ENCODE measurements at places on chromosomes 3 and 15.
A peak's percentile ranks its signal among the peaks of the same experiment; 100 is the strongest.

DNA sequence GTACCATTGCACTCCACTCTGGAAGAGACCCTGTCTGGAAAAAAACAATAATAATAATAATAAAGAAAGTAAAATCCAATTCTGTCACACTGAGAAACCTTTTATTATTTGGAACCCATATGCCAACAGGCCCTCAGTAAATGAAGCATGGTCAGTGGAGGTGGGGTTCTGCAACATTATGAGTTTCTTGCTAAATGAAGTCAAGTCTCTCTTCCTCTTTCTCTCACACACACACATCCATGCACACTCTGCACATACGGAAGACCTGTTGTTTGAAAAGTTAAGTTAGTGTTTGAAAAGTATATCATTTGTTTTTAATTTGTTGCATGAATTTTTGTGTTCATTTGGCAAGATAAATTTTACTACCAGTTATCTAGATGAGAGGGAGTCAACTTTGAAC lies 27.8 kb downstream of the GAP43 start:
- DNase-seq, result no peak

GRCh38 chr3:84442533-84442932 lies 516.3 kb upstream of the CADM2 start:
- DNase-seq, result no peak

DNA sequence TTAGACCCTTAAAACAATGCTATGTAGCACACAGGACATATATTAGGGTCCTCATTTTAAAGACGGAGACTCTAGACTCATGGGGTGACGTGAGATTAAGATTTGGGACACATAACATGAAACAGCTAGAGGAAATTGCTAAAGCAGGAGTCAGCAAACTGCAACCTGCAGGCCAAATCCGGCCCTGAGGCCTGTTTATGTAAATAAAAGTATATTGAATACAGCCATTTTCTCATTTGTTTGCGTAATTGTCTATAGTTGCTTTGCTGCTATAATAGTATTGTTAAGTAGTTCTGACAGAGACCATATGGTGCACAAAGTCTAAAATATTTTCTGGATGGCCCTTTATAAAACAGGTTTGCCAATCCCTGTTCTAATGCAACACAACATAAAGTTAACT lies 115.5 kb downstream of the TMCO5A start:
- DNase-seq, result peak; percentile 79

- no peak for DNase-seq
Measured at GRCh38 chr3:74282202-74282601, 332.3 kb downstream of the CNTN3 start.

- DNase-seq, result no peak
Measured at GRCh38 chr15:96687388-96688107, 357.0 kb downstream of the NR2F2 start.

GRCh38 chr3:89335693-89336092 lies 228.3 kb downstream of the EPHA3 start:
- DNase-seq, result no peak

DNA sequence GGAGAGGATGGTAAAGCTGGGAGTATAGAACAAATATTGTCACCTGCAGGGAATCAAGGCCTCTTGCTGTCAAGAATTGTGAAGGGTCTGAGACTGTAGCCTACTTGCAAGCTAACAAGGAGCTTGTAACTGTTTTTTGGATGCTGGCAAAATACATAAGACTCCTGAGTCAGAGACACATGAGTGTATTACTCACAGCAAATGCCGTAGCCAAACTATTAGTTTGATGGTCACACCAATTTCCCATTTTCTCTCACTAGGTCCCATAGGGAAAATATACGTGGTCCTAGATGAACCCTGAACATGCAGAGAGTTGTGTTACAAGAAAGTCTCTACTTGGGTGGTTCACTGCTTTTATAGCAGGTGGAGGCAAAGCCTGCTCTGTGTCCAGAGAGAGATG lies 44.7 kb upstream of the LIPC start:
- DNase-seq, result peak; percentile 83

DNA sequence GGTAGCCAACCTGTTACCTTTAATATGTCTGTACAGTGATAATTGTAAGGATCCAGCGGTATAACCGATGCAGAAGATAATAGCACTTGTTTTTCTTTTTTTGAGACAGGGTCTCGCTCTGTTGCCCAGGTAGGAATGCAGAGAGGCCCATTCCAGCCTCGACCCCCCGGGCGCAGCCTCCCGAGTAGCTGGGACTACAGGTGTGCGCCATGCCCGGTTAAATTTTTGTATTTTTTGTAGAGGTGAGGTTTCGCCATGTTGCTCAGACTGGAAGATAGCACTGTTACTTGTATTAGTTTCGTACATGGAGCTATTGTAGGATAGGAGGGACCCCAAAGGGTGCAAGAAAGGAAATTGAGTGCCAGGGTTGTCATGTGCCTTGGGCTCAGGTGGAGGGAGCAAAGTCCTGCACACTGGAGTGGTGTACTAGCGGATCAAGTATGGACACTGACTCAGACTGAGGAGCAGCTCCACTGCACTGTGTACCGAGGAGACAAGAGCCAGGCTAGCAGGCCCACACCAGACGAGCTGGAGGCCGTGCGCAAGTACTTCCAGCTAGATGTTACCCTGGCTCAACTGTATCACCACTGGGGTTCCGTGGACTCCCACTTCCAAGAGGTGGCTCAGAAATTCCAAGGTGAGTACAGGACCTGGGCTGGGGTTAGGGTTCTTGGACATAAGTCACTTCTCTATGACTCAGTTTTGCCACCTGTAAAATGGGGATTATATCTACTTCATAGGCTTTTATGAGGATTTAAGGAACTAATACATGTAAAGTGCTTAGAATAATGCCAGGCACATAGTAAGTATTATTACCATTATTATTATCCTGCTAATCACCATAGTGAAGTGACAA lies 1.0 kb downstream of the OGG1 start:
- no peak for DNase-seq

GRCh38 chr3:33096093-33096868 lies 665 bp downstream of the GLB1 start:
- DNase-seq, result peak; percentile 46

- no peak for DNase-seq
Measured at GRCh38 chr3:114176487-114176886, 2.4 kb downstream of the DRD3 start.

DNA sequence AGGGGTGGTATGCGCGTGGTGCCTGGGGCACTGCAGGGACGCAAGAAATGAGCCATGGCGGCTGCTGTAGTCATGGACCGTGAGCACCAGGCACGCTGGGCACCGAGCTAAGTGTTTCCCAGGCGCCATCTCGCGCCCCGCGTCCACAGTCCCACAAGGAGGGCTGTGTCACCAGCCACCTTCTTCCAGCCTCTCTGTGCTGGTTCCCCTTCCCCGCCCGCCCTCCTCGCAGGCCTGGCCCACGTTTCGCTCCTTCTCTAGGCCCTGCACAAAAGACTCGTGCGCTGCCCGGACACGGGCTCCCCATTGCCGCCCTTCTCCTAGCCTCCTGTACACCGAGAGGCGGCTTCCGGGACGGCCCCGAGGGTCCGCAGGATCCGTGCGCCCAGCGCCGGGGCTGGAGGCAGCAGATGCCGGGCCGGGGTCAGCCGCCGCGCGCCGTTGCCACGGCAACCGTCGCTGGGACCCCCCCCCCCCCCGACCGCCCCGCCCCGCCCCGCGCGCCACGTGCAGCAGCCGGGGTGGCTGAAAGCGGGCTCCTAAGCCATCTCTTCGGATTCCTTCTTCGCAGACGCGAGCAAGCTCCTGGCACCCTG lies 113.4 kb downstream of the SRGAP3 start:
- no peak for DNase-seq

- DNase-seq, result no peak
Measured at GRCh38 chr15:62832231-62832630, 210.3 kb upstream of the TPM1 start.

- peak; percentile 66 for DNase-seq
Measured at GRCh38 chr3:177463863-177464262, 266.6 kb upstream of the TBL1XR1 start.

DNA sequence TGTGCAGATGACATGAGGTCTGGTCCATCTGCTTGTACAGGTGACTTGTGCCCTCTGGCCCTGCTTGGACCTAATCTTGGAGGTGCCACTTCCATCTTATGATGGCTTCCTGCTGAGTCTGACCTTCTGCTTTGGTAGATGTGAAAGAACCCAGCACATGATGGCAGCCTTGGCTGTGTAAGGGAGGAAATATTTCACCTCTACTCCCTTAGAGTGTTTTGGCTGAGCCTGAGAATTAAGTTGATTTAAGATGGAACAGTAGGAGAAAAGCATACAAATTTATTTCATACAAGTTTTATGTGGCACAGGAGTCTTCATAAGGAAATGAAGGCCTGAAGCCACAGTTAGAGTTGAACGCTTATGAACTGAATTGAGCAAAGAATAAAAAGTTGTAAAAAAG lies 27.6 kb upstream of the CDCP1 start:
- no peak for DNase-seq

GRCh38 chr15:87348746-87349145 lies 907.8 kb downstream of the NTRK3 start:
- peak; percentile 35 for DNase-seq

GRCh38 chr3:112519424-112520001 lies 20.2 kb upstream of the BTLA start:
- DNase-seq, result peak; percentile 90

- no peak for DNase-seq
Measured at GRCh38 chr15:42782716-42783115, 45.8 kb upstream of the CDAN1 start.

- DNase-seq, result peak; percentile 98
Measured at GRCh38 chr15:32682569-32682968, 35.2 kb upstream of the GREM1 start.

DNA sequence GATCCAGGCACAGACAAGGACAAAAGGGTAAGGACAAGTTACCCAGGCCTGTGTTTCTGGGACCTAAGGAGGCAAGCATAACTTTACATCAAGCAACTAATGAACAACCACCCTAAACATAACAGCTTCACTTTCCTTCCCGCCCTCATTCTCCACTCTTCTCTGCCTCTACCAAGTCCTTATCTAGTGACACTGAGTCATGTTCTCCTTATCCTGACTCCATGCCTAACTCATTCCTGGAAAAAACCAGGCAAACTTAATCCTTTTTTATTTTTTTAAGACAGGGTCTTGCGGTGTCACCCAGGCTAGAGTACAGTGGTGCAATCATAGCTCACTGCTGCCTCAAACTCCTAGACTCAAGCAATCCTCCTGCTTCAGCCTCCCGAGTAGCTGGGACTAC lies 44.5 kb downstream of the TMEM44 start:
- peak; percentile 93 for DNase-seq

DNA sequence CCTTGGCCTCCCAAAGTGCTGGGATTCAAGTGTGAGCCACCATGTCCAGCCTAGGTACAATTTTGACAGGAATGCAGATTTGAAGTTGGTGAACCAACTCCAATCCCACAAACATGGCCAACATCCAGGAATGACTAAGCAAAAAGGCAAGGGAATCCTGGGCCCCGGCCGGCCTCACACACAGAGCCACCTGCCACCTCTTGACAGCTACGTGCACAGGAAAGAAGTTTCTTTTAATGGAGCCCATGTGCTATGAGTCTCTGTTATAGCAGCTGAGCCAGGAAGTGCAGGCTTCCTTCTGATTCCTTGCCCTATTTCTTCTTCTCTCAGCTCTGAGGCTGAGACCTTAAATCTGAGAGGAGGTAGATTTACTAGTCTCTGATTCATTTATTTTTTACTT lies 8.8 kb downstream of the TMEM40 start:
- DNase-seq, result peak; percentile 84

- DNase-seq, result no peak
Measured at GRCh38 chr15:100330221-100330620, 11.6 kb downstream of the ADAMTS17 start.

DNA sequence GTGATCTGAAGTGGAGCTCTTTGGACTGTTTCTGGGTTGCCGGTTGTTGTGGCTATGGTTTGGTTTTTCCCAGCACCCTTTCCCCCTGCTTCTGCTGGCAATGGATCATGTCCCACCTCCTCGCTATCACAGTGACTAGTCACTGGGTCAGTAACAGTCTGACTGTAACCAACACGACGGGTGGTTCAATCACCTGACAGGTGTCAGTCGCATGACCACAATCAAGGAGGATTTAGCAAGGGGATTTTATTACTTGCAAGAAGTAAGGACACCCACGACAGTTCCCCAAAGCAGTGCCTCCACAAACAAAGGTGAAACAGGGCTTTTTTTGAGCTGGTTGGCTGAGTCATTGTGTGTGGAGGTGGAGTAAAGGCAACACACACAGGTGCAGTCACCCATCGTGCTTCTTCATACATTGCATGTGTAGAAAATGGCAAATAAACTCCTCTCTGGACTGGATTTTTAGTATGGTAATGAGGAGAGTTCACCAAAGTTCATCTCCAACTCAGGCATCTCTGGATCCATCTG lies 58.8 kb upstream of the FAM3D start:
- DNase-seq, result no peak

GRCh38 chr3:124786511-124787241 lies 56.4 kb downstream of the UMPS start:
- peak; percentile 58 for DNase-seq

- DNase-seq, result no peak
Measured at GRCh38 chr3:173614522-173614921, 217.0 kb downstream of the NLGN1 start.

- peak; percentile 18 for DNase-seq
Measured at GRCh38 chr15:82942691-82943090, 9.8 kb downstream of the HOMER2 start.

- no peak for DNase-seq
Measured at GRCh38 chr3:106161246-106161645, 292.4 kb upstream of the CBLB start.

- DNase-seq, result peak; percentile 80
Measured at GRCh38 chr3:109806929-109807328, 469.6 kb upstream of the DPPA4 start.

DNA sequence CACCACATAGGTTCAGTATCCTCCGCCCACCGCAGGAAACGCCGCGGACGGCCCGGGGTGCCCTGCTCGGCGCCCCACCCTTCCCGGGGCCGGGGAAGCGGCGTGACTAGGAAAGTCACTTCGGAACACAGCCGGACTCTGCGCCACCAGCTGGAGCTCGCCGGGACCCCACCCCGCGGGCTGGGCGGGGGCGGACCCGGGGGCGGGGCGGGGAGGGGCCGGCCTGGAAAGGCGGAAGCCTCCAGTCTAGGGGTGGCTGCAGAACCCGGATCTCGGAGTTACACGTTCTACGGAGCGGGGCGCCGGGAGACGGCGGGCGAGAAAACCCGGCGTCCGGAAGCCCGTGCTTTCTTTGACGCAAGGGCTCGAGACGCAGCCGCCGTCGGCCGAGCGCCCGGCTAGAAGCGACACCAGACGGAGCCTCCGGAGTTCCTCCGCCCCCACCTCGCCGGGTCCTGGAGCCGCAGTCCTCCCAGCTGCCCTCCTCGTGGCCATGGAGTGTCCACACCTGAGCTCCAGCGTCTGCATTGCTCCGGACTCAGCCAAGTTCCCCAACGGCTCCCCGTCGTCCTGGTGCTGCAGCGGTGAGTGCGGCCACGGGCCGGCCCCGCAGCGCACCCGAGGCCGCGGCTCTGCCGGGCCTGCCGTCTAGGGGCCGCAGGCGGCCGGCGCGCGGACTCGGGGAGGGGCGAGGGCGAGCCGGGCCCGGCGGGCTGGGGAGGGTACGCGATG lies at the start of gene USP3:
USP3 (plus strand) TSS at position 347 of the 732 bp plus-strand sequence; CDS start at position 494, 147 bp downstream.
- peak; percentile 98 for DNase-seq

GRCh38 chr3:70308760-70309159 lies 3.7 kb downstream of the MDFIC2 start:
- peak; percentile 17 for DNase-seq

- DNase-seq, result no peak
Measured at GRCh38 chr15:101063212-101063611, 144.1 kb downstream of the LRRK1 start.

- peak; percentile 68 for DNase-seq
Measured at GRCh38 chr3:146131616-146132410, 29.2 kb downstream of the PLOD2 start.

GRCh38 chr3:22887664-22888291 lies 315.3 kb upstream of the UBE2E2 start:
- peak; percentile 66 for DNase-seq

- peak; percentile 70 for DNase-seq
Measured at GRCh38 chr3:126212620-126213378, 32.4 kb upstream of the ALDH1L1 start.
